ENCODE measurements at places on chromosomes 2 and 18. TPM values are rescaled to one million over a fixed set of nuclear protein-coding genes. Genes with fewer than 3 reads are reported as not detected.

DNA sequence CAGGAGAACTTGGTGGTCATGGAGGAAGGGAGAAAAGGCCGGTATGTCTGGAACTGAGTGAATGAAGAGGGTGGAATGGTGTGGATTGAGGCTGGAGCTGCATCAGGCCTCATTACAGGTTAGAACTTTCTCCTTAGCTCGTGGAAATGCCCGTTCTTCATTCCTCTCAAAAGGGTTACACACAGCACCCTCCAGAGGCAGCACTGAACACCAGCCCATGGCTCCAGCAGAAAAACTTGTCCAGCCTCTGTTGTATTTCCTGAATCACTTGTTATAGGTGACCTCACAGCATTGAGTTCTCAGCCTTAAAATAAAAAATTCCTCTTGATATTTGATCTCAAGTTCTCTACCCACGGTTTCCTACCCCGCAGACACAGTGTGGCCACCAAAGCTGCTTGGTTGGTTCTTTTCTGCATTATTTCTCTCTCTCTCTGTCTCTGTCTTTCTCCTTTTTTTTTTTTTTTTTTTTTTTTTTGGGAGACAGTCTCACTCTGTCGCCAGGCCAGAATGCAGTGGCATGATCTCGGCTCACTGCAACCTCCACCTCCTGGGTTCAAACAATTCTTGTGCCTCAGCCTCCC lies 89.6 kb downstream of the ITGB1BP1 start:
- H3K36me3 ChIP-seq: no peaks in the 10 kb centered on the region
- peaks cover 5% of the 10 kb centered on the region for H3K27me3 ChIP-seq
- peak overlapping the region; percentile 4 for H3K27ac ChIP-seq
- H3K4me1 ChIP-seq: peaks cover 5% of the 10 kb centered on the region

DNA sequence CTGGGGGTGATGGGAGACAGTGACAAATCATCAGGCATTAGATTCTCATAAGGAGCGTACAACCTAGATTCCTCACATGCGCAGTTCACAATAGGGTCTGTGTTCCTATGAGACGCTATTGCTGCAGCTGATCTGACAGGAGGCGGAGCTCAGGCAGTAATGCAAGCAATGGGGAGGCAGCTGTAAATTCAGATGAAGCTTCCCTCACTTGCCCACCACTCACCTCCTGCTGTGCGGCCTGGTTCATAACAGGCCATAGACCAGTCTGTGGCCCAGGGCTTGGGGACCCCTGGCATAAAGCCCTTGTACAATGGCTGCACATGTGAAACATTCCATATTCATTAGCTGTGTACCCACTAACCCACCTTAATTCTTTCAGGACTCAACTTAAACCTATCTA lies 18.0 kb downstream of the NMUR1 start:
- no peaks in the 10 kb centered on the region for H3K27me3 ChIP-seq
- no peak overlapping the region for H3K27ac ChIP-seq
- H3K4me1 ChIP-seq: peaks cover 24% of the 10 kb centered on the region
- H3K4me3 ChIP-seq: peak overlapping the region; percentile 7
- no peak for DNase-seq

DNA sequence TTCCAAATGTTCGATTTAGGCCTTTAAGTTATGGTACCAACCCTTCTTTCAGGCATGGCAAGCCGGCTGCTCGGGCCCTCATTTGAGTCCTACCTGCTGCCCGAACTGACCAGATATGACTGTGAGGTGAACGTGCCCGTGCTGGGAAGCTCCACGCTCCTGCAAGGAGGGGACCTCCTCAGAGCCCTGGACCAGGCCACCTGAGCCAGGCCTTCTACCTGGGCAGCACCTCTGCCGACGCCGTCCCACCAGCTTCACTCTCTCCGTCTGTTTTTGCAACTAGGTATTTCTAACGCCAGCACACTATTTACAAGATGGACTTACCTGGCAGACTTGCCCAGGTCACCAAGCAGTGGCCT lies 87.2 kb downstream of the EPAS1 start:
- DNase-seq: no peak
- H3K36me3 ChIP-seq: no peaks in the 10 kb centered on the region
- no peaks in the 10 kb centered on the region for H3K27me3 ChIP-seq

DNA sequence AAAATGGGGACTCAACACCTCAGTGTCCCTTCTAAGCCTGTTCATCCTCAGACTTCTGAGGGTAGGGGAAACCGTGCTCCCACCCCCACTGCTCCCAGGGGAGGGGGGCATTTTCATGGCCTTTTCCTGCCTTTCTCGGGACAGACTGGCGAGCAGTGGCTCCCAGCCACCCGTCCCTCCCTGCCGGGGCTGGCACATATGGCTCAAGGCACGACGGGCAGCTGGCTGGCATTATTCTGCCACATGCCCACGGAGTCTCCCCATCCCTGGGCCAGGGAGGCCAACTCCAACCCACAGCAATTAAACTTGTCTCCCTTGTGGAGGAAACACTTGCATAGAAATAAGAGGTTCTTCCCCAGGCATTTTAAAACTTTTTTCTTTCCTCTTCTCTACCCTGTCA lies 148.5 kb upstream of the CBLN2 start:
- H3K4me1 ChIP-seq: no peaks in the 10 kb centered on the region
- DNase-seq: no peak
- H3K36me3 ChIP-seq: no peaks in the 10 kb centered on the region

DNA sequence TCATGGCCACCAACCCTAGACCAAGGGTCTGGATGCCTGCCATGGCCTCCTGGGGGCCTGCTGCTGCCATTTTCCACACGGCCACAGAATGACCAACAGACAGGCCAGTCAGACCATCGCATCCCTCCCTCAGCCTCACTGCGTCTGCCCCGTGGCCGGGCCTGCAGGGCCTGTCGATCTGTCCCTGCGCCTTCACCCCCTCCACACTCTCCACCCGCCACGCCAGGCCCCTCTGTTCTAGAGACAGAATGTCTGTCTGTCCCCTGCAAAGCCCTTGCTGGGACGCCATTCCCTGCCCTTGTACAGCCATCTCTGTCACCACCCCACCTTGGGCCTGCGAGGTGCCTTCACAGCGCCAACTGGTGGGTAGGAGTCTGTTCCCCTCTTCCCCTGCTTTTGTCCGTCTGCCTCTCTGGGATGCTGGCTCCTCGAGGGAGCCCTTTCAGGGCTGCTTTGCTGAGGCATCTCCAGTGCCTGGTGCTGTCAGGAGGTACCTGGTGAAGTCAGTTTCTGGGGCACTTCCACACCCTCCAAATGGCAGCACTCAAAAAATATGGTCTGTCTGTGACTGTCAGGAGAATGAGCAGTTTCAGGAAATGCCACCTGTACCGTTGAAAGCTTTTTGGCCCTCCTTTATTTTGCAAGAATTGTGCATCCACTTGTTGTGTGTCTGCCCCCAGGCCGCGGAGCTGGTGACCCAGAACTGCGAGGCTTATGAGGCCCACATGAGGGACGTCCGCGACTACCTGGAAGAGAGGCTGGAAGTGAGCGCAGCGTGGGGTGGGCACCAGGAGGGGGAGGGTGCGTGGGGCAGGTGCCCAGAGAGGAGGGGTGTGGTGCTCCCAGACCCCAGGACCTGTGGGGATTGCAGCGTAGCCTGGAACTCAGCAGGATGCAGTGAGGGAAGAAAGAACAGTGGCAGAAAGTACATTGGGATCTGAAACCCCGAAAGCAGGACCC lies 6.7 kb upstream of the ESPNL start:
- H3K27me3 ChIP-seq: no peaks in the 10 kb centered on the region
- peak overlapping the region; percentile 62 for H3K27ac ChIP-seq
- H3K36me3 ChIP-seq: peaks cover 1% of the 10 kb centered on the region
- no peak overlapping the region for H3K4me3 ChIP-seq

TMEM247 gene
- total RNA-seq: not detected

LTBP1 gene
- total RNA-seq: 0.27 TPM

KCNK3 gene
- total RNA-seq: not detected

DSC3 gene
- total RNA-seq: not detected

All from activated CD4-positive, alpha-beta T cell treated with anti-CD3 and anti-CD28 coated beads, Interleukin-2, amount 10 ng/mL, durations not matched to agents 7 days and 5 days (primary cell).